ENCODE measurements at places on chromosomes 16 and 17.

DNA sequence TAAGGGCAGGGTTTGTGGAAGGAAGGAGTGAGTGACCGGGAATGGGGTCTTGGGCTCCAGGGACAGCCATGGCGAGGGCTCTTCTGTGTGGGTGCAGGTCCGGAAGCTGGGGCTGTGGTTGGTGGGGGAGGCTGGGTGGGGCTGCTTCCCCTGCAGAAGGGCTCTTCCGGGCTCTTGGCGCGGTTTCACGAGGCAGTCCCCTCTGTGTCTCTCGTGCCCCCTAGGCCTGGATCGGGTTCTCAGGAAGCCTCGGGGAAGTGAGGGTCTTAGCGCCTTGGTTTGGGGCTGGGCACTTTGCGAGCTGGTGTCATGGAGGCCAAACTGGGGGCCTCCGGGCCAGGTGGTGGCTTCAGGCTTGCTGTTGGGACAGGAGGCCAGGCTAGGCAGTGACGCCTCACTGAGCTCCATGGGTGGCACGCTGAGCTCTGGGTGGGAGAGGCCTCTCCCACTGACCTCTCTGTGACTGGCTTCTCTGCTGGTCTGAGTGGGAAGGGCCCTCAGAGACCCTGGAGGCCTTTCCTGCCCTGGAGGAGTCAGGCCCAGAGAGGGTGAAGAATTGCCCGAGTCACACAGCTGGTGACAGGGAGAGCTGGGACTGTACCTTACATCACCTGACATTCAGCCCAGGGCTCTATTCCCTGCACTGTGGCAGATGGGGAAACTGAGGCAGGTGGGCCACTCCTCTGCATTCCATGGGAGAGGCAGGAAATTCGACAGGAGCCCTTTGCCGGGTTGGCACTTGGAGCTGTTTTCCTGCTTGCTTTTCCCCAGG, 8.2 kb downstream of the ADCY7 start:
- DNase-seq, result no peak

DNA sequence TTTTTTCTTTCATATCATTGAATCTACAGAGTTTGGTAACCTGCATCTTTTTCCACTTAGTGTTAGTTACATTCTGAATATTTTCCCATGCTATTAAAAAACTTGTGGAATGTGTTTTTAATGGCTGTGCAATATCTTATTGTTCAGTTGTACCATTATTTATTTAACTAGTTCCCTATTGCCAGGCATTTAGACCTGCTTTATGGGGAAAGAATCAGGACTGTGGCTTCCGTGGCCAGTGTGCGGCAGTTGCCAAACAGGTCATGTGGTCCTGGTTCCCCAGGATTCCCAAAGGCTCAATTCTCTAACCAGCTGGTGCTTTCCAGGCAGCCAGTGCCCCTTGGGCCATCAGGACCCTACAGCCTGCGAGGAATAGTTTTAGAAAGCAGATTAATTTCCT, 30.8 kb downstream of the NDEL1 start:
- DNase-seq, result no peak

DNA sequence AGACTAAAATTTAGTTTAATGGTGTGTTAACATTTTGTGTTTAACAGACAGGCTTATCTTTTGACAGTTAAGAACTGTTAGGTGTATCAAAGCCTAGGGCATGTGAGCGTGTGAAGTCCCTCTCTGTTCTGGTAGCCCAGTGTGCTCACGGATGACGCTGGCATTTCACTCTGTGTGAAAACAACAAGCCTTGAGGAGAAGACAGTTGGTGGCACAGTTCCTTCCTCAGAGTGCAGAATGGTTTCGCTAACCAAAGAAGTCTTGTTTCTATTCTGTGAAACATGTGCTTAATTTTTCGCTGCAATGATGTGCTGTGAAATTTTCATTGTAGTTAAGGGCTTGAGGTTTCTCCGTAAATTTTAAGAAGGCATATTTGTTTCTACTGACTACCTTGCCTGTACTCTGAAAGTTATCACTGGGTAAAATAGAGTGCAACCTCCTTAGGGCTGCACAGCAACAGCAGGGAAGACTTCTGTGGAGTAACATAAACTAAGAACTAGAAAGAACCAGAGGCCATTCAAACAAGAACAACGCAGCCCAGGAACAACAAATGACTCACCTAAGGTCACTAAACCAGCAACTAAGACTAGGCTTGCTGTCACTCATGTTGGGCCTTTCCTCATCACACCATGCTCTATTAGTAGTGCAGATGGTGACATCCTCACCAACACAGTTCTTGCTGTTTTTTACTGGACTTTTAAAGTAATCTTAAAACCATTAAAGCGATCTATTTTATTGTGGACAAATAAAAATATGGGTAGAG, 33.4 kb downstream of the BRD7 start:
- no peak for DNase-seq

GRCh38 chr17:7707446-7707845, 2.4 kb downstream of the EFNB3 start:
- DNase-seq, result no peak

GRCh38 chr16:82506692-82507670, 119.8 kb upstream of the CDH13 start:
- no peak for DNase-seq
